ENCODE measurements at places on chromosomes 1 and 21. TPM values are rescaled to one million over a fixed set of nuclear protein-coding genes. Genes with fewer than 3 reads are reported as not detected.

The IQGAP3 gene
- under 0.01 TPM for total RNA-seq

- H3K27me3 ChIP-seq = no peaks in the 10 kb centered on the region
- no peak overlapping the region for H3K27ac ChIP-seq
- no peak overlapping the region for H3K4me3 ChIP-seq
- H3K4me1 ChIP-seq = no peaks in the 10 kb centered on the region
- H3K36me3 ChIP-seq = no peaks in the 10 kb centered on the region
- DNase-seq = no peak
These were observed 76.4 kb upstream of the DNAH14 start for GRCh38 chr1:224852901-224853568.

DNA sequence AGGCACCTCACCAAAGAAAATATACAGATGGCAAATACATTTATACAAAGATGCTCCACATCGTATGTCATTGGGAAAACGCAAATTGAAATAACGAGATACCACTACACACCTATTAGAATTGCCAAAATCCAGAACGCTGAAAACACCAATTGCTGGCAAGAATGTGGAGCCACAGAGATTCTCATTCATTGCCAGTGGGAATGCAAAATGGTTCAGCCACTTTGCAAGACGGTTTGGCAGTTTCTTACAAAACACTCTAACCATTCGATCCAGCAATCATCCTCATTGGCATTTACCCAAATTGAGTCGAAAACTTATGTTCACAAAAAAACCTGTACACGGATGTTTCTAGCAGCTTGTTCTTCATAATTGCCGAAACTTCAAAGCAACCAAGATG lies 223.3 kb upstream of the GREM2 start:
- H3K27ac ChIP-seq = no peak overlapping the region
- no peaks in the 10 kb centered on the region for H3K27me3 ChIP-seq
- H3K4me3 ChIP-seq = no peak overlapping the region
- no peaks in the 10 kb centered on the region for H3K36me3 ChIP-seq
- no peaks in the 10 kb centered on the region for H3K4me1 ChIP-seq
- no peak for DNase-seq

- H3K4me1 ChIP-seq = no peaks in the 10 kb centered on the region
- no peaks in the 10 kb centered on the region for H3K27me3 ChIP-seq
- no peaks in the 10 kb centered on the region for H3K36me3 ChIP-seq
- H3K27ac ChIP-seq = no peak overlapping the region
- no peak for DNase-seq
These were observed 13.4 kb downstream of the OR10R2 start for GRCh38 chr1:158485455-158485854.

GRCh38 chr1:219503604-219504003 lies 109.3 kb downstream of the ZC3H11B start:
- DNase-seq = no peak
- no peak overlapping the region for H3K4me3 ChIP-seq
- no peak overlapping the region for H3K27ac ChIP-seq
- no peaks in the 10 kb centered on the region for H3K4me1 ChIP-seq

GRCh38 chr1:8598783-8599182 lies 218.7 kb downstream of the RERE start:
- H3K27me3 ChIP-seq = no peaks in the 10 kb centered on the region
- H3K4me1 ChIP-seq = no peaks in the 10 kb centered on the region
- H3K27ac ChIP-seq = peak overlapping the region; percentile 9
- H3K4me3 ChIP-seq = no peak overlapping the region

DNA sequence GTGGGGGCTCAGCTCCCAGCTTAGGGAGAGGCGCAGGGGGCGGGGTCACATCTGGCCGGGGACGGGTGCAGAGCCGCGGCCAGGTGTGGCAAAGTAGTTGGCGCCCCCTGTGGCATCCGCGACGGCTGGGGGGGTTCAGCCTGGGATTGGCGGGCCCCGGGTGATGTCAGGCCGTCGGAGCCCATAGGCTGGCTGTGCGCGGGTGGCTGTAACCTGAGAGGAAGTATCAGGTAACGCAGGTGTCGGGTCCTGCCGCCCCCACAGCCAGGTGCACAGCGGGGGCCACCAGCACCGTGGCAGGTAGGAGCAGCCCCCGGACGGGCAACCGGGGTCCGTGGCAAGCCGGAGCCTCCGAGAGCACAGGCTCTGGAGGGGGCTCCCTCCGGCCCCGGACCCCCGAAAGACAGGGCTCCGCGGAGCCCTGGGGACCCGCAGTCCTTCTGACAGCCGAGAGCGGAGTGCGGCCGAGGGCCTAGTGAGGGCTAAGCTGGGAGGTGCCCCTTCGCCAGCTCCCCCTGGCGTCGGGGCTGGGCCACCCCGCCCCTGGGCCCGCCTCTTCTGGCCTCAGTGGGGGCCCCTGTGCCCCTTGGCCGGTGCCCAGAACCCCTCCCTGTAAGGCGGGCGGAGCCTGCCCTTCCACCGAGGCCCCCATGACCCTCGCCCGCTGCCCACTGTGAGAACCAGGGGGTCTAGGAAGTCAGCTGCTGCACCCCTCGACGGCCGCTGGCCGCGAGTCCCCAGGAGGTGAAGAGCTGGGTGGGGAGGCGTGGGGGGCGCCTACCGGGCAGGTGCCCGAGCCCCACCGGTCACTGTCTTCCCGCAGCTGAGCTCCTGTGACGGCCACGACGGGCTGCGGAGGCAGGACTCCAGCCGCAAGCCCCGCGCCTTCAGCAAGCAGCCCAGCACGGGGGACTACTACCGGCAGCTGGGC lies 17.9 kb downstream of the TNFRSF25 start:
- peak overlapping the region; percentile 55 for H3K4me3 ChIP-seq
- no peak for DNase-seq
- peak overlapping the region; percentile 76 for H3K27ac ChIP-seq

The S100A9 gene
- total RNA-seq = 191 TPM

DNA sequence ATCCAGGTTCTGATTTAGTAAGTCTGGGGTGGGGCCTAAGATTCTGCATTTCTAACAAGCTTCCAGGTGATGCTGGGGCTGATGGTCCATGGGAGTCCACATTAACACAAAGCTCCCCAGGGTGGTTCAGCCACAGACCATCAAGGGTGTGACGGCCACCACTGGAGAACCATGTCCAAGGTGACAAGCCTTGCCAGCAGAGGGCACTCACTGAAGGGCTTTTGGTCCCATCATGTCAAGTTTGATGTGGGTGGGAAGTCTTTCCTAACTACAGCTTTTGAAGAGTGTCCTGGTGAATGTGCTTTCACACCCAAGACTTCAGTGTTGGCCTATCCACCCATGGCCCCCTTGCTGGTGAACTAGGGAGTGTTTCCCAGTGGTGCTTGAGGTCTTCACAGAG lies 67.1 kb downstream of the UBE2T start:
- H3K27me3 ChIP-seq = no peaks in the 10 kb centered on the region
- no peak overlapping the region for H3K27ac ChIP-seq
- no peaks in the 10 kb centered on the region for H3K4me1 ChIP-seq
- H3K36me3 ChIP-seq = no peaks in the 10 kb centered on the region

DNA sequence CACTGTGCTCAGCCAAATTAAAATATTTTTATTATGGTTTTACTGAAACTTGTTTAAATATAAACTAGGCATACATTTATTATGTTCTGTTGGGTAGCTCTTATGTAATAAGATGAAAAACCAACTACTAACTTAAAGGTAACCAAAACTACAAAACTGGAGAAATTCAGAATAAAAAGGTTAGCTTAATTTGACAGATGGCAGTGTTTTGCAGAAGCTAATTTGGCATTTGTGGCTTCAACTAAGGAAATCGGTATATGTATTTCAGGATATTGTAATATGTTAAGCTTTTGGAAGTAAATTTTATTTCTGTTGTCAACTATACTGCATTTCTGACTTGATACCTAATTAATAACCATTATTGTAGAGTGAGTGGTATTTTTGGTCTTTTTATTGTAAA lies 18.8 kb downstream of the USP25 start:
- H3K36me3 ChIP-seq = no peaks in the 10 kb centered on the region
- no peaks in the 10 kb centered on the region for H3K27me3 ChIP-seq
- no peak overlapping the region for H3K27ac ChIP-seq
- DNase-seq = no peak

The ACTL8 gene
- not detected for total RNA-seq

The MORC3 gene
- total RNA-seq = 22.0 TPM

The AUNIP gene
- total RNA-seq = 9.0 TPM

GRCh38 chr1:26752519-26752918 lies 35.2 kb upstream of the PIGV start:
- peaks cover 21% of the 10 kb centered on the region for H3K4me1 ChIP-seq
- peaks cover 5% of the 10 kb centered on the region for H3K36me3 ChIP-seq
- H3K4me3 ChIP-seq = no peak overlapping the region
- H3K27me3 ChIP-seq = no peaks in the 10 kb centered on the region
- H3K27ac ChIP-seq = no peak overlapping the region

The SYTL1 gene
- 3.9 TPM for total RNA-seq

DNA sequence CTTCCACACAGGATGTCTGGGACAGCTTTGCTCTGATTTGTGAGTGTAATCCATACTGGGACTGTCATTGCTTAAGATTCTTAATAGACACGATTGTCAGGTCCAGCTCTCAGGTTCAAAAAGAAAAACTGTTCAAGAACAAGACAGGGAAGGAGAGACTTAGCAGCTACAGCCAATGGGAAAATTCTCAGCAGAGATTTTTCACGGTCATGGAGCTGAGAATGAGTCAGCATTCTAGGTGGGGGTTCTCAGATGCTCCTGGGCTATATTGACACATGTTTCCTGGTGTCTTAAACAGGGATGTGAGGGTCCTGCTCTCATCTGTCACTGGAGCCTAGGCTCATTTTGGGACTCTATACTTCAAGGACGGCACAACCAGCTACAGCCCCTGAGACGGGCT lies 318.3 kb downstream of the RRAGC start:
- no peaks in the 10 kb centered on the region for H3K36me3 ChIP-seq
- no peak overlapping the region for H3K27ac ChIP-seq
- H3K4me3 ChIP-seq = no peak overlapping the region
- H3K4me1 ChIP-seq = no peaks in the 10 kb centered on the region
- H3K27me3 ChIP-seq = no peaks in the 10 kb centered on the region

- DNase-seq = no peak
- H3K36me3 ChIP-seq = no peaks in the 10 kb centered on the region
- no peak overlapping the region for H3K4me3 ChIP-seq
These were observed 305.5 kb upstream of the DUSP10 start for GRCh38 chr1:222047366-222047765.

DNA sequence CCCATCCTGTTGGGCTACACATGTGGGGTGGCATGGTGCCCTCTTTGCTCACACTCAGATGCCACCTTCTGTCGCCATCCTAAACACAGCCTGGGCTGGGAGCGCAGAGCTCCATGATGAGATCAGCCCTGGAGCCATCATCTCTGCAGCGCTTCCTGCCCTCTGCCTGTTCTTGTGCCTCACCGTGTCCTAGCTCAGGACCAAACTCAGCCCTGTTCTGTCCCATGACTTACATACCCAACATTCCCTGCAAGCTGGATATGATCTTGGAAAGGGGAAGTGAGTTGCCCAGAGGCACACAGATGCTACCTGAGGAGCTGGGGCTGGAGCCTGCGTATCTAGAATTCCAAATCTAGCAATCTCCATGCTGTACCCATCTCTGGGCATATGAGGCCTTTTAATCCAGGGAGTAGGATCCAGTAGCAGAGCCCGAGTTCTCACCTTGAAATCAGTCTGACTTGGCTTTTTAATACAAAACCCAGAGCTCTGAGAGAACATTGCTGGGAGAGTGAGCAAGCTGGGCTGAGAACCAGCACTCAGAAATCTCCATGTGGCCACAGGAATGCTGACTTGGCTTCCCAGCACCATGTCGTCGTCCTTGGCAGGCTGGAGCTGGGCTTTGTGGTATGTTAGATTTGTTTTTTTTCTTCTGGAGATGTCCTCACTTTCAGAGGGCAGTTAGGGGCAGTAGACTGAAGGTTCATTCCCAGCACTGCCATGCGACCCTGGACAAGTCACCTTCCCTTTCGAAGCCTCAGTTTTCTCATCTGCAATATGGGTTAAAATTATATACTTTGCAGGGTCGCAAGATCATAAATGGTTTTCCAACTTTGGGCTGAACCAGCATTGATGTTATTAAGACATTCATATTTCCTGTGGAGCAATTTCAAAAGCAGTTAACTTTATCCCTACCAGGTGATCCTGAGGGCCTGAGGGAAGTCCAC lies 2.6 kb downstream of the ALPL start:
- H3K4me1 ChIP-seq = no peaks in the 10 kb centered on the region
- DNase-seq = no peak
- no peaks in the 10 kb centered on the region for H3K36me3 ChIP-seq

DNA sequence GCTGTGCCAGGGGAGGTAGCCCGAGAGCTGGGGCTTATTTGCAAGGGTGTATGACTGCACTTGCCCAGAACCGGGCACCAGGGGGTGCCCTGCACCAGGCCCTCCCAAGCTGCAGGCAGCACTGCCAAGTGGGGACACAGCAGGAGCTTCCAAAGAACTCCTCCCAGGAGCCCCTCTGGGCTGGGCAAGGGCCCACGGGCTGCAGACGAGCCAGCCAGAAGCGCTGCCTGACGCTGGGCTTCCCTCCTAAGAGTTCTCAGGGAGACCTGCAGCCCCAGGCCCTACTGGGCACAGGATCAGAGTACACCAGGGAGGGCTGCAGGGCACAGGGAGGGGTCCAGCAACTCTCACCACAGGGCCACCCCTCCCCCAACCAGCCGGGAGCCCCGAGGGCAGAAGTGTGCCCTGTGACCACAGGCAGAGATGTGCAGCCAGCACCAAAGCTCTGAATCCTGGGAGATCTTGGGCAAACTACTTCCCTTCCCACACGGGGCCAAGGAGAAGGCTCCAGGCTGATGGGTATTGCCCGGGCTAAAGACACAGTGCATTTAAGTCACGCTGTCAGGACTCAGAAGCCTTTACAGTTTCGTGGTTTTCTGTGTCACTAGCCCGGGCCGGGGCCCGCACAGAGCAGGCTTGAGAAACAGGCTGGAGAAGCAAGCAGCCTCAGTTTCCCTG lies 63.4 kb downstream of the KCNAB2 start:
- no peak for DNase-seq
- H3K4me1 ChIP-seq = no peaks in the 10 kb centered on the region
- no peaks in the 10 kb centered on the region for H3K27me3 ChIP-seq
- H3K4me3 ChIP-seq = no peak overlapping the region

The NR5A2 gene
- total RNA-seq = 37.5 TPM

GRCh38 chr1:112509005-112509659 lies 367 bp downstream of the WNT2B start:
- H3K36me3 ChIP-seq = no peaks in the 10 kb centered on the region
- no peak overlapping the region for H3K27ac ChIP-seq
- H3K4me1 ChIP-seq = peaks cover 17% of the 10 kb centered on the region
- peaks cover 4% of the 10 kb centered on the region for H3K27me3 ChIP-seq
- no peak for DNase-seq

- H3K4me3 ChIP-seq = no peak overlapping the region
- H3K4me1 ChIP-seq = no peaks in the 10 kb centered on the region
- H3K36me3 ChIP-seq = no peaks in the 10 kb centered on the region
- DNase-seq = no peak
- no peaks in the 10 kb centered on the region for H3K27me3 ChIP-seq
These were observed 56.7 kb downstream of the OVGP1 start for GRCh38 chr1:111370871-111371270.

DNA sequence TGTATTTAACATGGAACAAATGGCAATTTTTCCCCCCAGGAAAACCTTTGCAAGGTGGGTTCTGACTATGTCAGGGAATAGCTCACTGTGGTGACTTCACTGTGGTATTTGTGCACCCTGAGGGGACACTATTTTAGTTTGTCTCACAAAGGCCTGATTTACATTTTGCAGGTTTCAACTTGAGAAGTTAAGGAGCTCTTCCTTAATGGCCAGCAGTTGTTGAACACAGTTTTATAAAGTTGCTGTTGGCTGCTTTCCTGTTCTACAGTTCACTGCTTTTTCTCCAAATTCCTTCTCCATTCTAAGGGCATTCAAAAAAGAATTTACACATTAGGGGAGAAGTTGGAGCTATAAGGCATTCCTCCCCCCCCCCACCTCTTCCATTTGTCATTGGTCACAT lies 4.6 kb downstream of the LAMC1 start:
- peaks cover 15% of the 10 kb centered on the region for H3K4me1 ChIP-seq
- no peak overlapping the region for H3K4me3 ChIP-seq
- no peak overlapping the region for H3K27ac ChIP-seq
- DNase-seq = no peak

The FCRL5 gene
- total RNA-seq = 0.67 TPM

The CD53 gene
- total RNA-seq = 25.1 TPM
